Left hindlimb (tissue), 1 donor: ENCODE measurements at places on chromosomes 1 and 21.

DNA sequence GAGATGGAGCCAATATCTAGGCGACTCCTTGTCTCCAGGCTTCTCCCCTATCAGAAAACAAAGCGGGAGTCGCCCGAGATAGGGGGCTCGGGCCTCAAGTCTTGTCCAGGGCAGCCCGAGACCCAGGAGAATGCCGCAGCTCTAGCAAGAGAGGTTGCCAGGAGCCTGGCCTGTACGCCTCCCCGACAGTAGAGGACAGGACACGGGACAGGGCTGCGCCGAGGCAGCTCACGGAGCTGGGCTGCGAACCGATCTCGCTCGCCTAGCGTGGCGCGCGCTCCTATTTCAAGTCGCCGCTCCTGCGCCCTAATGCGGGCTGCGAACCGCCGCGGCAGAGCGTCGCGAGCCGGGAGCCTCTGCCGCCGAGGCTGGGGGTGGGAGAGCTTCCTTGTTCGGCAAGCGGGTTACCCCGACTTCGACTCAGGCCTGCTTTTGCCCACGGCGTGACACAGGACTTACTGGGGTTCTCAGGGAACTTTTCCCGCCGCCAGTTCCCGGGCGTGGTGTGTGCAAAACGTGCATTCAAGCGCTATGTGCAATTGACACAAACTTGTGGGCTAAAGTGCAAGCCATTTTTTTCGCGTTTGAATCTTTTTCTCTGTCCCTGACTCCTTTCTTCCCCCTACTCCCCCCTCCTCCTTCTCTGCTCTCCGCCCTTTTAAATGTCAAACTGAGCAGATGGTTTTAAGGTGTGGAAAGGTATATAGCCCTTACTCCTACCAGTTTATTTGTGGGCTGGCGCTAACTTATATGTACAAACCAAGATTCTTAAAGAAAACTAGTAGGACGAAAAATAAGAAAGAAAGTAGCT is 2.4 kb upstream of the PROX1 start:
- no peak for DNase-seq

DNA sequence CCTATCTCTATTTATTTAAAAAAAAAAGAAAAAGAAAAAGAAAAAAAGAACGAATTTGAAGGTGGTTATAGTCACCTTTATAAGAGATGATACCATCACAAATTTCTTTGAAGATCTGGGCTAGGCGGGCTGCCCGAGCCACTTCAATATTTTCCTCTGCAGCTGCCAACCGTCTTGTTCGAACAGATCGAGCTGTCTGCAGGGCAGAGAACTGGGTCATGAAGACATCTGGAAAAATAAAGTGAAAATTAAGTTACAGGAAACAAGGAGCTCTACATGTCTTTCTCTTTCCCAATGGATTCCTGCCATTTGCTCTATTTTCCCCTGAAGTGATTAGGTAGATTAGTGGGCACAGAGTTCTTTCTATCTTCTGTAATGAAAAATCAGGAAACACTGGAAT is 31.9 kb downstream of the RUSC1 start:
- peak; percentile 37 for DNase-seq

DNA sequence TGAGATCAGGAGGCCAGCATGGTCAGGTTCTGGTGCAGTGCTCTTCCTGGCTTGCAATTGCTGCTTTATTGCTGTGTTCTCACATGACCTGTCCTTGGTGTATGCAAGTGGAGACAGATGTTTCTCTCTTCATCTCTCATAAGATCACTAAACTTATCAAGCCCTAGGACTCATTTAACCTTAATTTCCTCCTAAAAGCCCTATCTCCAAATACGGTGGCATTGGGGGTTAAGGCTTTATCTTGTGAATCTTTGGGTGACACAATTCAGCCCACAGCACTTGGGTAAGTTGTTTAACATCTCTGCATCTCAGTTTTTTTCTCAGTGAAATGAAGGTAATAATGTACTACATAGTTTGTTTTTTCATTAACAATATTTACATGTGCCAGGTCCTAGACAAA is 152.4 kb downstream of the RWDD3 start:
- DNase-seq: no peak

GRCh38 chr1:205967554-205968335 is 24.5 kb upstream of the SLC26A9 start:
- DNase-seq: no peak

DNA sequence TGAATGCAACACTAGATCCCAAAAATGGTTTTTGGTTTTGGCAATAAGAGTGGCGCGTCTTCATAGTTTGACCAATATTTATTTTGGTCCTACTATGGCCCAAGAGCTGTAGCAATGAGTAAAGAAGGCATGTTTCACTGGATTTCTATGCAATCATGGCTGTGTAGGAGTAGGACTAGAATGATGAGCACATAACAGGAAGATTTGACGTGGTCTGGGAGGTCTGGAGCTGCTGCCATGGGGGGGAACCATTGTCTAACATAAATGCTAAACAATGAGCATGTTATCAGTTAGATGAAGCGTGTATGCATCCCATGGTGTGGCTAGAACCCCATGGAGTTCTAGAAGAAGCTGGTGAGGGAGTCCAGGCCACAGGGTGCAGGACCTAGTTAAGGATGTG is 38.3 kb downstream of the OLIG1 start:
- no peak for DNase-seq

- no peak for DNase-seq
Observed at GRCh38 chr1:185319139-185319475, 2.1 kb upstream of the IVNS1ABP start.

- DNase-seq: no peak
Observed at GRCh38 chr1:42484382-42484781, 21.3 kb downstream of the CCDC30 start.

DNA sequence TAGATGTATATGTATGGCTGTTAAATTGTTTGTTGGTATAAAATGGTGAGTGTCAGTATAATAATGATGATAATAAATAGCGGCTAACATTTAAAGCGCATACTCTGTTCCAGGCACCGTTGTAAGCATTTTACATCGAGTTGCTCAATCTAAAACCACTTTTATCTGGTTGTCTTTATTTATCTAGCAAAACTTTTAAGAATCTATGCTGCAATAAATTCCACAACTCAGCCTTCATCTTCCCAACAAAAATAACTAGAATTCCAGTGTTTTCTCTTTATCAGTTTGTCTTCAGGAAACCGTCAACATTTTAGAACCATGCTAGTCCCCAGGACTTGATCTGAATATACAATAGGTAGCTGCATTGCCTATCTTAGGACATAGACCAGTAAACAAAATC is 19.3 kb upstream of the SLC16A1 start:
- no peak for DNase-seq

- DNase-seq: no peak
Observed at GRCh38 chr1:172697534-172698002, 38.7 kb downstream of the FASLG start.

DNA sequence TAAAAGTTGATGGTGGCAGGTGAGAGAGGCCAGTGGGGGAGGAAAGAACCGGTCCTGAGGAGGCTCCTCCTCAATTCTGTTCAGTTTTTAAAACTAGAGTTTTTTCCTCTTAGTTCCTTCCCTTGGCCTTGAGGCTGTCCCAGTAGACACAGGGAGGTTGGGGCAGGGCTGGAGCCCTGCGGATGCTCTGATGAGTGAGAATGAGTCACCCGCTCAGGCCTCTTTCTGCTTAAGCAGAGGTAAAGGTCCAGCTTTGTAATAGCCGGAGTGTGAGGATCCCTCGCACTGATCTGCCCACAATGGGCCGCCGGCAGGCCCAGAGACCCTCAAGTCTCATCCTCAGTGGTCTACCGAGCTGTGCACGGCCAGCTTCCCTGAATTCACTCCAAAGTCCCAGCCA is 49.6 kb upstream of the IRF2BP2 start:
- no peak for DNase-seq

- no peak for DNase-seq
Observed at GRCh38 chr1:118084400-118084799, 100.6 kb downstream of the SPAG17 start.

- DNase-seq: peak; percentile 69
Observed at GRCh38 chr1:155126556-155127104, 1.0 kb upstream of the EFNA1 start.

GRCh38 chr1:246815693-246816270 is 91.6 kb downstream of the SCCPDH start:
- DNase-seq: no peak

- DNase-seq: no peak
Observed at GRCh38 chr1:204480515-204480914, 14.1 kb downstream of the PIK3C2B start.

DNA sequence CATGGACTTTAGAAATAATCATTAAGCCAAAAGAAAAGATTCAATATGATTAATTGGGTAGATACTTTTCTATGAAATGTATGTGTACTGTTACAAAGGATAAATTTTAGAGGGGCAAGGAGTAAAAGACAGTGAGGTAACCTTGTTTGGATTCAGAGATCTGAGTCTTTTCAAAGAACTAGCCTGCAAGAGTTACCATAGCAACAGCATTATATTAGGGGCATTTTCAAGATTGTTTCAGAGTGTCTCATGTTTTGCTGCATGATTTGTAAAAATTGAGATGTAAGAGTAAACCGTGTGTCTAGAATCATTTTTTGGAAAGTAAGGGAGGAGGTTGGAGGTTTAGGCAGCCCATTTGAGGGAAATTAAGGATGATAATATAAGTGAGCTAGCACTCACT is 70.6 kb upstream of the KIAA1614 start:
- DNase-seq: no peak

DNA sequence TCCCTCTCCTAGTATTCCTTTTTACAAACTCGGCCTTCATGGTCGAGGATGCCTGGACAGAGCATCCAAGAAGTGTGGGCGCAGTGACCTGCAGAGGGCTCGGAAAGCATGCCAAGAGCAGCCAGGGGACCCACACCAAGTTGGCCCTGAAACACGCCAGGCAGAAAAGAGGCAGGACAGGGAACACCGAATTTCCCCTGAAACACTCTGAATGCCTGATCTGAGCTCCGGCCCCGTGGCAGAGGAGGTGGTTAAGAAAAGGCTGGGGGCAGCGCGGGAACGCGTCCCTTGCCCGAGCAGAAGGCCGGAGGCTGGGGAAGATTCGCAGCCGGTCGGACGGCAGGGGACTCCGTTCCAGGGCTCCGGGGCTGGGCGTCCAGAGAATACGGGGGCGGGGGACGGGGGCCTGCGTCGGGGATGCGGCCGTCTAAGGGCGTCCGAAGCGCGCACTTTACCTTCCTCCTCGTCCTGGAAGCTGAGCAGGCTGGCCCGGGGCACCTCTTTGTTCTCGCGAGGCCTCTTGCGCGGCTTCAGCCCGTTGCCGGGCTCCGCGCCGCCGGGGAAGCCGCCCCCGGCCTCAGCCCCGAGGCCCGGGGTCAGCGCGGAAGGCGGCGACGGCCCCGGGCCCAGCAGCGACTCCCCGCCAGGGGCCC is 558 bp downstream of the PAXBP1 start:
- peak; percentile 67 for DNase-seq

DNA sequence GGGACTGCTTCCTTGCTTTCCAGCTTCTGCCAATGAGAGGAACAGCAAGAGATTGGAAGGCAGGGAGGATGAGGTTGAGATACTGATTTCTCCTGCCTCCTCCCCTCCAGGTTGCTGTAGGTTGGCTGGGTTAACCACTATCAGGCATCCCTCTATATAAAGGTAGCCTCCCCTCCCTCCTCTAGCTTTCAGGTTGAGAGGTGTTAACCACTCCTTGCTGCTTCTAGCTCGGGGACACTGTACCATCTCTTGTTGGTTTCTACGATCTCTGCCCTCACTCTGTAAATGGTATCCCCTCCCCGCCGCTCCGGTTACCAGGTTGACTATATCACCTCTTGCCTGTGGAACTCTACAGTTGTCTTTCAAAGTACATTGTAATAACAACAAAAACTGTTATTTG is 16.7 kb downstream of the LPAR3 start:
- DNase-seq: no peak

DNA sequence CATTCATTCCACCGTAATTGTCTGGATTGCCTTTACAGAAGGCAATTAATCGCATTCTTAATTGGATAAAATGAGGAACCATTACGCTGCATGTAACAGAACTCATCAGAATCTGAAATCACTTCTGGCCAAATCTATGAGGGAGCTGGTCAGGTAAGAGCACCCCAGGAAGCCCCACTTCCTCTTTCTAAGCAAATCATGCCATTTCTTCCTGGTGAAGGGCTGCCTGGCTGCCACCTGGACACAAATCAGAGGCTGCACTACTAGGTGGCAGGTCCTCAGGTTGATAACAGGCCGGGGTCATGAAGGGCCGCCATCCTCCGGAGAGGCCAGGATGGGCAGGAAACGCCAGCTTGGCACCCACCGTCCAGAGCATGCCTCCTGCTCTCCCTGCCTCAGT is 73.7 kb downstream of the CAPZB start:
- DNase-seq: no peak

GRCh38 chr1:74824497-74825107 is 91.7 kb downstream of the TYW3 start:
- no peak for DNase-seq

DNA sequence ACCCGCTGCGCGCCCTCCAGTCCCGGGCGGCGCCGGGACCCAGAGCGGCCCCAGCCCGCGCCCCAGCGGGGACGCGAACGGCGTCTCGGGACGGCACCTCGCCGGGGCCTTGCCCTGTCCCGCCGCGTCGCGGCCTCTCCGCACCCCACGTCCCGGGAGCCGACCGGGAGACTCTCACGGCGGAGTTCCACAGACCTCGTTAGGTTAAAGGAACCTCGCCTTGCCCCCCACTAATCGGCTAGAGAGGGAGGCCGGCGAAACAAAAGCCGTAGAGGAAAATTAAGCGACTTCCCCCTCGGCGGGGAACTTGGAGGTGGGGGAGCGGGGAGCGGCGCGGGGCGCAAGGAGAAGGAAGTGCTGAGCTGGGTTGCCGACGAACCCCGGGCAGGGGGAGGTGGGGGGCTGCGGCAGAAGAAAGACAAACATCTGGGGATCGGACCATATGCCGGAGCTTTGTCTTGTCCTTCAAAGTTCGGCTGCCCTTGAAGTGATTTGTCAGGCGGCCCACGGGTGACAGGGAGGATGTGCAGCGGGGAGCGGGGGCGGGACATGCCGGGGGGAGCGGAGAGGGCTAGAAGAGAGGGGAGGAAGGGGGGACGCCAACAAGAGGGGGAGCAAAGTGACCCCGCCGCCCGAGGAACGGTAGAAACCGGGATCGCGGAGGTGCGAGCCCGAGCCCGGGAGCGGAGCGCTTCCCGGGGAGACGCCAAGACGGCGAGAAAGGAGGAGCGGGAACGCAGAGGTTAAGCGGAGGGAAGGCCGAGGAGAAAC is 120.0 kb upstream of the RRP15 start:
- DNase-seq: peak; percentile 41

DNA sequence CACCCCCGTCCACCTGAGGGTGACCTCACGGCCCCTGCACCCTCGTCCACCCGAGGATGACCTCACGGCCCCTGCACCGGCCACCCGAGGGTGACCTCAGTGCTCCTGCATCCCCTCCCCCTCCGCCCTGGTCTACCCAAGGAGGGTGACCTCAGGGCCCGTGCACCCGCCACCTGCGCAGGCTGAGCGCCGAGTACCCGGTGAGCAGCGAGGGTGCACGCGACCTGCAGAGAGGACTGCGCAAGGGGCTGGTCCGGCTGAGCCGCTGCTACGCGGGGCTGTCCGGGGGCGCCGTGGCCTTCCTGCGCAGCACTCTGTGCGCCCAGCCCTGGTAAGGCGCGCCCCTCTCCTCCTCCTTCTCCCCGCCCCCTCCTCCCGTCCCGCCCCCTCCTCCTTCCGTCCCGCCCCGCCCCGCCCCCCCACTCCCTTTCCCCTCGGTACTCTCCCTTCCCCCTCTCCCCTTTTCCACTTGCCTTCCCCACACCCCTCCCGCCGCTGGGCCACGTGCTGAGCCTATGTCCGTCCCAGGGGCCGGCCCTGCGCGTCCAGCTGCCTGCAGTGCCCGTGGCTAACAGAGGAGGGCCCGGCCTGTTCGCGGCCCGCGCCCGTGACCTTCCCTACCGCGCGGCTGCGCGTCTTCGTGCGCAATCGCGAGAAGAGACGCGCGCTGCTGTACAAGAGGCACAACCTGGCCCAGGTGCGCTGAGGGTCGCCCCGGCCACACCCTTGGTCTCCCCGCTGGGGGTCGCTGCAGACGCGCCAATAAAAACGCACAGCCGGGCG is 28.4 kb downstream of the TRIM11 start:
- DNase-seq: peak; percentile 90
